ENCODE measurements at places on chromosomes 11 and 22.

GRCh38 chr11:126352934-126353801 is 2.3 kb upstream of the ST3GAL4 start:
- DNase-seq: no peak

GRCh38 chr11:71148716-71149115 is 103.7 kb downstream of the SHANK2 start:
- DNase-seq: no peak

DNA sequence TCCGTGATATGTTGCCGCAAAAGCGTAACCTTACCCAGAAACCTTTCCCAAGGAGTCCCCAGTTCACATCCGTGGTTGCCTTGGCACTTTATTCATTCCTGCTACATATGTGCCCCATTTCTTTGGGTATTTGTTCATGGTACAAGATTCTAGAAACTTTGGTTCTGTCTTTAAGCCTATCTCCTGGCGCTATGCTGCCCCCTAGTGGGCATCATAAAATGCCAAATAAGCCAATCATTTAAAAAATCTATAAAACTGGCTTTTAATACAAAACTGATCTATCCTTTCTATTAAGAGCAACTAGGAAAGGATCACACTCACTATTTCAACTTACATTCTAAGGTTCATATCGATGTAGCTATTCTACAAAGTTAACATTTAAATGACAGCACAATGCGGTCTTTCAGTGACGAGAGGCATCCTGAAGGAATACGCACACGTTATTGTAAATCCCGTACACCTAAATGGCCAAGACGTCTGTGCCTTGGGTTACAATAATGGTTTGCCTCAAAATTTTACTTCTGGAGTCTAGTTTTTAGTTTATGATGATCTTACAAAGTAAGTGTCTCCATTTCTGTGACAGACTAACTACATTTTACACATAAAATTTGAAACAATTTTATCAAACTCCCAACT is 16.2 kb downstream of the PIWIL3 start:
- DNase-seq: no peak

GRCh38 chr11:57318178-57318577 is 6.6 kb downstream of the TNKS1BP1 start:
- DNase-seq: no peak

- DNase-seq: no peak
Measured at GRCh38 chr11:14232652-14233051, 126.3 kb downstream of the RRAS2 start.

GRCh38 chr11:35419184-35419829 is at the start of gene SLC1A2:
Gene SLC1A2, minus strand, starts transcription at chr11:35419558. Its CDS starts 592 bp downstream, at chr11:35418966.
- DNase-seq: peak; percentile 28

DNA sequence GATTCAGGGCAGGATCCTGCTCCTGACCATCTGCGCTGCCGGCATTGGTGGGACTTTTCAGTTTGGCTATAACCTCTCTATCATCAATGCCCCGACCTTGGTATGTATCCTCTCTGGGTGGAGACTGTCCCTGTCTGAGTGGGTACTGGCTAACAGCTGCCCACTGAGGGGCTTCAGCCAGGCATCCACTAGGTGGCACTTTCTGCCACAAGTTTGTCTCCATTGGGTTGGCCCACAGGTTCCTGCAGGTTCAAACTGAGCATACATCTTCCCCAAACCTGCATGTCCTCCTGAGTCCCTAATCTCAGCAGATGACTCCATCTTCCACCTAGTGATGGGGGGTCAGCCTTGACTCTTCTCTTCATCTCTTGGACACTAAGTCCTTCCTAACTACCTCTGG is 4.4 kb downstream of the SLC2A11 start:
- DNase-seq: no peak

GRCh38 chr11:11444804-11445131 is 91.7 kb upstream of the CSNK2A3 start:
- DNase-seq: no peak

DNA sequence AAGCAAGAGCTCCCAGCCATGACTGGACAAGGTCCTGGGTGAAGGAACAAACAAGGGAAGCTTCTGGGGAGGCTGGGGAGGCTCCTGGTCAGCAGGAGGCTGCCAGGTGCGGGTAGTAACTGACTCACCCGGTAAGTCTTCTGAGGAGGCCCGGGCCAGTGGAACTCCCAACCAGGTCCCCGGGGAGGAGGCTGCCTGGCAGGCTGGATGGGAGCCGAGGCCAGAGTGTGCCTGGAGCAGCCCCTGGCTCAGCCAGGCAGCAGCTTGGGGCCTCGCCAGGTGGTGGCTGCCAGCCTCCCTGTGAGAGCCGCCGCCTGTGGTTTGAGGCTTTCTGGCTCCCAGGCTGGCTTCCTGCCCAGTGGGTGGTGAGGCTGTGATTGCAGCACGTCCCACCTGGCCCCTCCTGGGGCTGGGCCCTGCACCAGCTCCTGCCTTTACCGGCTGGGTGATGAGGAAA is 46.2 kb downstream of the IGF2 start:
- peak; percentile 97 for DNase-seq

DNA sequence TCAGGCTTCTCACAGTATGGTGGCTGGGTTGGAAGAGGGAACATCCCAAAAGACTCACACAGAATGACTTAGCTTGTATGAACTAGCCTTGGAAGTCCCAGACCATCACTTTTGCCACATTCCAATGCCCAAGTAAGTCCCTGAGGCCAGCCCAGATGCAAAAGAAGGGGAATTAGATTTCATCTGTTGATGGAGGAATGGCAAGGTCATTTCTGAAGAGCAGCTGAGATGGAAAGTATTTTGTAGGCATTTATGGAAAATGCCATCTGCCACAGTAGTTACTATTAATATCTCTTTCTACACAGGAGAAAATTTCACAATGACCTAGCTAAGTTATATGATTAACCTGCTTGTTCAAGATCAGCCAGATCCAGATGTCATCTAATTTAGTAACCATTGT is 58.8 kb downstream of the ENDOD1 start:
- no peak for DNase-seq

DNA sequence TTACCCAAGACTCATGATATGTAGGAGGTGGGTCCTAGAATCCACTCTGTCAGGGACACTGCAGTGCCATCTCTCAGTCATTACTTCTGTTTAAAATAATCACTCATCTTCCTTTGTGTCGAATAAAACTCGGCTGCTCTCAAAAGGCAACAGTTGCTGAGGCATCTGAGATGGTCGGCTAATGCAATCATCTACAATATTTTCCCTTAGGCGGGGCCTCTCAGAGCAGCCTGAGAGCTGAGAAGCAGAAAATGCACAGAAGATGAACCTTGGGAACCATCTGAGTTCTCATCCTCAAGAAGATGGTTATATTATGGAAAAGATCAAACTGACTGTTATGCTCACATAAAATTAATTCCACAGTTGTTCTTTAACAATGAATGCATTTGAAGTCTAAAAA is 1518.2 kb upstream of the TENM4 start:
- DNase-seq: no peak

GRCh38 chr11:74325649-74326645 is 14.5 kb upstream of the P4HA3 start:
- peak; percentile 94 for DNase-seq

DNA sequence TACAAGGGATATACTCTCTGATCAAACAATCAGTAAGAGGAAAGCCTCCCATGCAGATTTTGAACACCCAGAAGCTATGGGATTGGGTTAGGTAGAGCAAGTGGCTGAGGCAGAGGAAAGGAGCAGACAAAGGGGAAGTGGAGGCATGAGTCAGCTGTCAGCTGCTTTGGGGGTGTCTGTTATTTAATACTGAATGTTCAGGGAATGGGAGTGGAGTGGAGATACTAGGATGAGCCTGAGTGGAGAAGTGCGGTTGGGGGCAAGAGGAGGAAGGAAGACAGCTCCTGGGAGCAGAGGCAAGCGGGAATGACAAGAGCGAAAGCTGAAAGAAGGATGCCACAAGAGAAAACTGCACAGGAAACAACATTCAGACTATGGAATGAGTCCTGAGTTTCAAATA is 22.7 kb upstream of the TMPRSS5 start:
- DNase-seq: no peak

GRCh38 chr11:28675183-28675582 is 567.0 kb downstream of the METTL15 start:
- DNase-seq: no peak

DNA sequence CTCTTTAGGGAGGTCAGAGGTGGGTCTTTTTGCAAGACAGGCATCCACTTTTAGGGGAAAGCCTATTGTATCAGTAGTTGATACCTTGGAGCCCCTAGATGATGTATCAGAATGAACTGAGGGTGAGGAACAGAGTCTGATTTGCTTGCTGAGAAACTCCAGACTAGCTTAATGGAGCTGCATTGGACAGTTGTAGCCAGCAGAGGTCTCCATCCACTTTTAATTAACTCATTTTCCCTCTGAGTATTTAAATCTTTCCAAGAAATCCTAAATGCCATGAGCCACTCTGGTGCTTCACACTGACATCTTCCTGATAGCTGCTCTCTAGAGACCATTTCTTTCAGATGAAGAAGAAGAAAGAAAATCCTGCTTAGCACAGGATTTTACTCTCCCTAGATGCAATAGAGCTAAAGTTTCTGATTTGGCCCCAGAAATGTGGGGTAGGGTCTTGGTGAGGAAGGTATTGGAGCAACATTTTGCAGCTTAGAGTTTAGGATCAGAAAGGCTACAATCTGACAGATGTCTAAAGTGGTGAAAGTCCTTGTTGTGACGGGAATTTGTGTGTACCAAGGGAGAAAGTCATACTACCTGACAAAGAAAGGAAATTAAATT is 38.0 kb downstream of the EXT2 start:
- DNase-seq: no peak

- DNase-seq: no peak
Measured at GRCh38 chr11:75734491-75735180, 17.0 kb downstream of the MOGAT2 start.

GRCh38 chr11:69974528-69974927 is 103.6 kb upstream of the ANO1 start:
- DNase-seq: no peak

DNA sequence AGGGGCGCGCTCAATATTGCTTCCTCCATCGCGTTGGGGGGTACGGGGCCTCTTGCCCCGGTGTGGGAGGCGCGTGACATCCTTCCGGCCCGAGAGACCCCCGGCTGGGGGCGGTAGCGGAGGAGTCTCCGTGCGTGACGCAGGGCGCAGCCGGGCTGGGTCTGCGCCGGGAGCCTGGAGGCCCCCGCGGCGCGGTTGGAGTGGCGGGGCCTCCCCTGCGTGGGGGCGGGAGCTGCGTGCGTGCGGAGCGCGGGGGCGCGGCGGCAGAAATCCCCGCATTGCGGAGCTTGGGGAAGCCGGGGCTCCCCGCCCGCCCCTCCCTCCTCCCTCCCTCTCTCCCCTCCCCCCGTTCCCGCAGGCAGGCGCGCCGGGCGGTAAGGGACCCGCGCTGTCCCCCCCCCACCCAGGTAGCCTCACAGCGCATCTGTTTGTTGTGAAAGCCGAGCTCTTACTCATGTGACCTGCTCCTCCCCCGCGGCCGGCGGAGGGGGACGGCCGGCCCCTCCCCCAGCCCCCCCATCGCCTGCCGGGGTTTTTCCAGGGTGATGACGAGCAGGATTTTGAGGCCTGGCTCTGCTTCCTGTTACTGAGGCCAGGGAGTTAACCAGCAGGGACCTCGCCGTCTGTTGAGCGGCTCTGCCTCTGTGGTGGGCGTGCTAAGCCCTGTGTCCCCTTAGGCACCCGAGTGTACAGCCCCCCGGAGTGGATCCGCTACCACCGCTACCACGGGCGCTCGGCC is 1.6 kb downstream of the PIM3 start:
- peak; percentile 94 for DNase-seq

GRCh38 chr22:18146389-18146753 is 3.6 kb upstream of the USP18 start:
- no peak for DNase-seq

- DNase-seq: no peak
Measured at GRCh38 chr11:127986073-127986472, 601.3 kb downstream of the ETS1 start.

- no peak for DNase-seq
Measured at GRCh38 chr11:95054356-95054755, 5.1 kb downstream of the KDM4F start.

- DNase-seq: no peak
Measured at GRCh38 chr22:44201665-44202064, 20.9 kb downstream of the PARVG start.

- DNase-seq: no peak
Measured at GRCh38 chr11:68325183-68325906, 13.0 kb downstream of the LRP5 start.

DNA sequence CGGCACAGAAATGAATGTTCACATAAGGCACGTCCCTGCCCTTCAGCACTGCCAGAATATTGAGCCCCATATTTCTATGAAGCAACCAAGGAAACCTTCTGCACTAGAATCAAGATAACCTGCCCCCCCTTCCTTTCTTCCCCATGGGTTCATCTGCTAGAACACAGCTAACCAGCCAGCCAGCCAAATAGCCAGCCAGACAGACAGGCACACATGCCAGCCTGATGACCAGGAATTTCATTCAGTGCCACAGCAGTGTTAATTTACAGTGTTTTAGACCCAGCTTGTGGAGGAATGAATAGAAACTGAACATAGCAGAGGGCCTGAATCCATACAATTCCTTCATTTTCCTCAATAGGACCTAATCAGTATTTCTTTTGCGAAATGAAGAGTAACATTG is 57.0 kb downstream of the TENM4 start:
- DNase-seq: no peak

DNA sequence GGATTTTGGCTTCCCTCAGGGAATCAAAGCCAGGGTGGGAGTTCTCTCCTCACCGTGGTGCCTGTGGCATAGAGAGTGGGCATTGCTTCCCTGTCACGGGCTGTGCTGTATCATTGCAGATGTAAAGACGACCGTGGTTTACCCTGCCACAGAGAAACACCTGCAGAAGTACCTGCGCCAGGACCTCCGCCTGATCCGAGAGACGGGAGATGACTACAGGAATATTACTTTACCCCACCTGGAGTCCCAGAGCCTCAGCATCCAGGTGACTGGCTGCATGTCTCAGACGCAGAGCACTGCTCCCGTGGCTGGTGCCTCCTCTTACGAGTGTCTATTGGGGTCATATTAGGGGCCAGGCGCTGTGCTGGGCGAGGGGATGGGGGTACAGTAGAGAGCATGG is 24.2 kb upstream of the ST3GAL4 start:
- no peak for DNase-seq

GRCh38 chr22:31346255-31346732 is at the start of gene PATZ1:
Gene PATZ1, minus strand, starts transcription at chr22:31346346. Its CDS starts 744 bp downstream, at chr22:31345602.
- peak; percentile 86 for DNase-seq

DNA sequence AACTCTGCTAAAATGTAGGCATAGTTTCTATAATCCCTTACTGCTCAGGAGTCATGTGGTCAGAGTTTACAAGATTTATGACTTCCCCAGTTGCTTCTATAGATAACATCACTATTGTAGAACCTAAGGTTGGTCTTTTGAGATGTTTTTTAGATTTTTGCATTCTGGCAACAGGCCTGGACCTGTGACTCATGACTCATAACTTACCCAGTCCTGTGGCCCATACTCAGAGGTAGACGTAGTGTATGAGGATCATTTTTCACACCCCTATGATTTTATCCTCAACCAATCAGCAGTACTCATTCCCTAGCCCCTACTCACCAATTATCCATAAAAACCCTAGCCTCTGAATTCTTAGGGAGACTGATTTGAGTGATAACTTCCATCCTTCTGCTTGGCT is 384.4 kb upstream of the DDI1 start:
- no peak for DNase-seq

- no peak for DNase-seq
Measured at GRCh38 chr11:33434294-33434693, 177.1 kb downstream of the HIPK3 start.

GRCh38 chr22:28923826-28924732 is 40.7 kb downstream of the ZNRF3 start:
- DNase-seq: peak; percentile 78
